ENCODE measurements at places on chromosomes 12 and 14.

- DNase-seq: peak; percentile 68
These were observed 159.5 kb upstream of the NRXN3 start for GRCh38 chr14:78010688-78011087.

DNA sequence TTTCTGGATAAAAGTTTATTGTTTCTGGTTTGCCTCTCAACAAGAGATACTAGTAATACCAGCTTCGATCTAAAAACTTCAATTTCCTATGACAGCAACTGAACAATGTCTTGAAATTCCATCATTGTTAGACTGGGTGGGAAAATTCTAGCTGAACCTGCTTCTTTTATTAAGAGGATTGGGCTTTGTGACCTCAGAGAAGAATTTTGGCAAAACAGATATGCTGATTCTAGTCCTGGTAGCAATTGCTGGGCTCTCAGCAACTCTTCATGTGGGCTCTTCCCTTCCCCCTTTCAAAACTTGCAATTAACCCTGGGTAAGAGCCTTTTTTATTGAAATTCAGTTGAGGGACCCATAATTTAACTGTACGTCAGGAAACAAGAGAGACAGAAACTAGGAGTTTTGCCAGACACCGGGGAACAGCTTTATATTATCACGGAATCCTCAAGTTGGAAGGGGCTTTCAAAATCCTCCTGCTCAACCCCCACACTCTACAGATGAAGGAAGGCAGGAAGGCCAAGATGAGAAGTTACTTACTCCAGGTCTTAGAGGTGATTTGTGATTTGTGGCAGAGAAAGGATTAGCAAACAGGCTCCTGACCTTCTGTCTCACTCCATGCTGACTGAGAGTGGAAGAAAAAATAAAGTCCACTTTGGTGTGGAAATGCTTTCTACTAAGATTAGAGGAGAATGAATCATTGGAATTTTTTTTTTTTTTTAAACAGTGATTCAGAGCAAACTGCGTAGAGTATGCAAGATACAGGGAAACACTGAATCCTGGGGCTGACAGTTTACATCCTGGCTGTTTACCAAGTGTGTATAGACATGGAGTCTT lies 239.0 kb upstream of the ATP2B1 start:
- DNase-seq: no peak

- DNase-seq: no peak
These were observed 366.1 kb upstream of the ATXN7L3B start for GRCh38 chr12:74171478-74171909.

DNA sequence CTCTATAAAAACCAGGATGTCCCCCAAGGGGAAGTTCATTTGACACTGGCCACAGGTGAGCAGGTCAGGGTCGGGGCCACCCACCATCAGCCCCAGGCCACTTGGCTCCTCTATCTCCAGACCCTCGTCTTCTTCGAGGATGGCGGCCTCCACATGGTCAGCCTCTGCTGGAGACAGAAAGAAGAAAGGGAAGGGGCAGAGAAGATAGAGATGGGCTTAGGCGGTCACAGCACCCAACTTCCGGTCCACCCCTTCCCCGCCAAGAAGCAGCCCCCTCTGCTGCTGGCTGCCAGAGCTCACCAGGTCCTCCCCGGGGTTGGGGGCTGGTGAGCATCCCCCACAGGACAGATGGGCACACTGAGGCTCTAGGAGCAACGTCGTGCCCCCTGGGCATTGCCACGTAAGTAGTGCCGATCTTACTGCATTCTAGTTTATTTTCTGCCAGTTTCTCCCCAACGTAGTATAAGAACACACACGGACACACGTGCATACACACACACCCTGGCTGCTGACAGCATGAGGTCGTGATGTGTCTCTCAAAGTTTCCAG lies 14.2 kb downstream of the BCL11B start:
- DNase-seq: no peak

DNA sequence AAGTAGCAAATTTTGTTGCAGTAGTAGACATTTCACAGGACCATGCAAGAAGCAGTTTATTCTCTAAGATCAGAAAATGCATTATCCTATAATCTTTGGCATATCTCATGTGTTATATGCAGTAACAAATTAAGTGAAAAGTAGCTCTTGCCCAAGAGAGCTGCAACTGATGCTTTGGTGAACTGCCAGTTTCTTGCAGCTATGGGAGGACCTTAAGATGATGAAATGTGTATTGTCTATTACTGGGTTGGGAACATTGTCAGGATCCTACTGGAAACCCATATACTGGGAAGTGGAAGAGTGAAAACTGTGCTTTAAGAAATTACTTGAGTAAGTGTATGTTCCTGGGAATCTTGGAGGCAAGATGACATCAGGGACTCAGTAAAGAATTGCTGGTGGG lies 238.8 kb downstream of the DACT1 start:
- no peak for DNase-seq

DNA sequence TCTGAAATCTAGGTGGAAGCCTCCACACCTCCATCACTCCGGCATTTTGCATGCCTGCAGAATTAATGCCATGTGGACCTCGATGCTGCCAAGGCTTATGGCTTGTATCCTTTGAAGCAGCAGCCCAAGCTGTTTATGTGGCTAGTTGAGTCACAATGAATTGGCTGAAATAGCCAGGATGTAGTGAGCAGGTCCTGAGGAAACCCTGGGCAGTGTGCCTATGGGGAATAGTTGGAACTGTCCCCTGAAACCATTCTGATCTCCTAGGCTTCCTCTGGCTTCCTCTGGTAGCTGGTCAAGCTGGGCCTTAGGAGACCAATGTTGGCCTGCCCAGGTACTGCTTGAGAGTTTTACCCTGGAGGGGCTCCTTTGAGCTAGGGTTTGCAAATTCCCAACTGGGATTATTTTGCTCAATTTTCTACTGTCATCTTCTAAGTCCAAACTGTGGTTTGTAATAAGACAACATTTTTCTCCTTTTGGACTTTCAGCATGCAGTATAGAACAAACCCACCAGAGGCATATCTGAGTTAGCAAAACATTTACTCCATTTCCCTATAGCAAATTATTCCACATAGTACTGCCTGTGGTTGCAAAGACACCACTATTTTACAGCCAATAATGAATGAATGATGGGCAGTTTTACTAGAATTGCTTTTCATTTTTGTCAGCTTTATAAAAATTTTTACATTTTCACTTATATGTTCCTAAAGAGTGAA lies 85.1 kb upstream of the AMIGO2 start:
- DNase-seq: no peak
